ENCODE measurements at places on chromosomes 16 and 17.

DNA sequence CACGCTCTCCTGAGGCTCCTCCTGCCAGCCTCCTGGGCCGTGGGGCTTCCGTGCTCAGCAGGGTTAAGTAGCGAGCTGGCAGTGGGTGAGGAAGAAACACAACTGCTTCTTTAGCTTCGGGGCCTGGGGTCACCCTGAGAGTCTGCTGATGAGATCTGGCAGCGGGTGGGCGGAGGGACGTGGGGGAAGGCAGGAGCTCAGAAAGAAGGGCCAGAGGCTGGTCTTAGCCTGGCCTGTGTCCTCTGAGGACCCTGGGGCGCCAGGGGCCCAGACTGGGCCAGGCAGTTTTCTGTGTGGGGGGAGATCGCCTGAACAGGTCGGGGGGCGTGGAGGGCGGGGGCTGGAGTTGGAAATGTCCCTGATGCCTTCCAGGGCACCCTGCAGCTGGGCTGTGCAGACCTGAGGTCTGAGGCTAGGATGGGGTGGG is 97.8 kb upstream of the GSE1 start:
- no peak for DNase-seq

DNA sequence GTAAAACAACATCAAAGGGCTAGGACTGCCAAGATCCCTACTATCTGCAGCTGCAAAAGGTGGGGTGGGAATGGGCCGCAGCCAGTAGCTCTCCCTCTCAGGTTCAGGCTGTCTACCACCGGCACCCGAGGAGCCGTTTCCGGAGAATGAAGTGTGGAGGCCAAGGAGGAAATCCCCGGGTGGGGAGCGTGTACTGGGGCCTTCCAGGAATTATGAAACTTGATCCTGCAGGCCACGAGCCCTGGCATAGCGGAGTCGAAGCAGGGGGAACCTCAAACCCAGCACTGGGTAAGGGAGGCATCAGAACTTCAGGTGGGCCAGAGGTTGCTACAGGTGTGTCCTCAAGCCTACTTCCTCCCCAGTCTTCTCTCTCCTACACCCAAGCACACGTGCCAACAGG is 5.1 kb downstream of the INPP5K start:
- DNase-seq = no peak

DNA sequence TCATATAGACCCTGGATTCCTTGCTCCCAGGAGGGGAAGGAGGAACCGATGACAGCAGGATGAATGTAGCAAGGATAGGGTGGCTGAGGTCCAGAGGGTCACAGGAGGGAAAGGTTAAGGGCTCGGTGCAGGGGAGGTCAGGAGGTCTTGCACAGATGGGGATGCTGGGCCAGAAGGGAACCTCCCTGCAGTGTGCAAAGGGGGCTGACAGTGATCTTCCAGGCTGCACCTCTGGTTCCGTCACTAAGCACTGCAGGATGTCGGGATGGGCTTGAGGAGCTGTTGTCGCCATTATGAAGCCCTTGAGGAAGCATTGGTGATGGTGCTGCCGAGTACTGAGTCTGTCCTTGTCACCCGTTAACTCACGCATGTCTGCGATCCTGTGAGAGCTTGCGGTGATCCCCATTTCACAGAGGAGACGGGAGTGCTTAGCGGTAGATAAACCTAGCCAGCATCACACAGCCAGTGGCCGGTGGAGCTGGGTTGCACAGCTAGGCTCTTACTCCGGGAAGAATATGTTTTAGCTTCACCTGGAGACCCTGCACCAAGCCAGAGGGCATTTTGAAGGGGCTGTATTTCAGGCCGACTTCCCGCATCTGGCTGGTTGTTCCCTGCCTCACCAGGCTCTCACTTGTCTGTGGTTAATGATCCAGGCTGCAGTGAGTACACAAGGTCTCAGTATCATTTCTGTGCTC is 120.4 kb downstream of the SNX29 start:
- no peak for DNase-seq

- no peak for DNase-seq
Measured at GRCh38 chr16:55151561-55152305, 172.3 kb upstream of the IRX6 start.

DNA sequence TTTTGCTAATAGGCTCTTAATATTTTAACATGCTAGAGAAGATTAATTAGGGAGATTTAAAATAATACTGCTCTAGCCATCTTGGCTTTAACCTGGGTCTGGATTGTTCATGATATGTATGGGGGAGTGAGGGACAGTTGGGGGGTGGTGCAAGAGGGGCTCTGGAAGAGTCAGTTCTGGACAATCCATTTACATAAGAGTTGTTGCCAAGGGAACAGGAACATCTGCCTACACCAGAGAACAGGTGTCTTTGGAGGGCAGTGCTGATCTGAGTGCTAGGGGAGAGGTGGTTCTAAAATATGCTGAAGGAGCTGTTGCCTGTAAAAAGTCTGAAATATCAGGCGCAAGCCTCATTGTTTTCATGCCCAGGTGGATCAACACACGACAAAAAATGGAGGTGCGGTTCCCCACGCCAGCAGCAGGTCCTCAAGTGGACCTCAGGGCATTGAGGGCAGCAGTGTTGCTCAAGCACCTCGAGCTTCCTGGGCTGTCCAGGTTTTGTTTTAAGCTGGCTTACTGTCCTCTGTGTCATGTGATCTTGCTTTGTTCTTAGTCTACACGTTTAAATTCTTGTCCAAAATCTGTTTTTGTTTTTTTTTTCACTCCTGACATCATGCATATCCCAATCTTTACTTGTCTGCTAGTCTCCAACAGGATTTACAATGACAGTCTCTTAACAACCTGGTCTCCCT is 25.4 kb upstream of the WSB1 start:
- no peak for DNase-seq
